ENCODE measurements at places on chromosomes 4 and X.

DNA sequence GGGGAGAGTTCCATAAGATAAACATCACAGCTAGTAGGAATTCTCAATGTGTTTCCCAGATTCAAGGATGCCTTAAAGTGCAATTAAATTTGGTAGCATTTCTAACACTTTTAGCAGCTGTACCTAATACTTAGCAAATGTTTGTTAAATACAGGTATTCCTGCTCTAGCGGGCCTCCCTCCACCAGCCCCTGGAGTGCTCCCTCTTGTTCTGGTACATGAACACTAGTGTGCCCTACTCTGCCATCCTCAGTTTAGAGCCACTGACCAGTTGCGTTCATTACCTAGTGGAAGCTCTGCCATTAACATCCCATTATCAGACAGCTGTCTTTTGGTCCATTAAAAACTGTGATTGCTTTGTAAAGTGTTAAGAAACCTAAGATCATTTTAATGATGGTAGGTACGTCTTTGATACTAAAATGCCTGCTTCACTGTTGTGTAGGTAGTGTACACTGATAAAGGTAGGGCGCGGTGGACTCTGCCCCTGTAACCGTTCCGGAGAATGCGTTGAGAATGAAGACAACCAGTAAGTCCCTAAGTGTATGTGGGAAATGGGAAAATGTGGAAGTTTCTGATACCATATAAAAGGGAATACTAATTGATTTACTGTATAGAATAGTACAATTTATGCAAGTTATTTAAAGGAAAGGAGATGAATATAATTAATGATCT is 21.7 kb downstream of the KIAA0232 start:
- no peak for DNase-seq

GRCh38 chr4:168487282-168488035 is 7.2 kb upstream of the DDX60L start:
- DNase-seq, result peak; percentile 95

DNA sequence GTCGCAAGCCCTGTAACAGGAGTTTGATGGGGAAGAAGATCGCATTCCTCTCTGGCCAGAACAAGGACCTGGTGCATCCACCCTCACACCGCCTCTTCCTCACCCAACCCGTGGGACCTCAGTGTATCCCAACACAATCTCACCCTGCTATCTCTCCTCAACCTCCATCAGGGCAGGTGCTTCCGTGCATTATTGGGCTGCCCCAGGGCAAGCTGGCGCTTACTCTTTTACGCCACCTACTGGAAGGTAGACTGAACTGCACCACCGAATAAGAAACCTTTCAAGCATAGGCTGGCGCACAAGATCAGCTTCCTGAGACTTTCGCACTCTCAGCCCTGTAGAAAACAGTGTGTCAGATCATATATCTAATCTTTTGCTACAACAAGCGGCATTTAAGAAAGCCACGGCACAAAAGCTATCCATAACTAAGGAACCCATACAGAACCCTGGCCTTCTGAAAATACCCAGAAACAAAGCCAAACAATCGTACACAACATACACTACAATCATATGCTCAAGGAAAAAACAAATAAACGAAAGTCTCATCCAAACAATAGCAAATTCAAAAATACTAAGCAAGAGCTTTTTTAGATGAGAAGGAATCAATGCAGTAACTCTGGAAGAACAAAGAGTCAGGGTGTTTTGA is 209.3 kb downstream of the UGT8 start:
- peak; percentile 56 for DNase-seq

DNA sequence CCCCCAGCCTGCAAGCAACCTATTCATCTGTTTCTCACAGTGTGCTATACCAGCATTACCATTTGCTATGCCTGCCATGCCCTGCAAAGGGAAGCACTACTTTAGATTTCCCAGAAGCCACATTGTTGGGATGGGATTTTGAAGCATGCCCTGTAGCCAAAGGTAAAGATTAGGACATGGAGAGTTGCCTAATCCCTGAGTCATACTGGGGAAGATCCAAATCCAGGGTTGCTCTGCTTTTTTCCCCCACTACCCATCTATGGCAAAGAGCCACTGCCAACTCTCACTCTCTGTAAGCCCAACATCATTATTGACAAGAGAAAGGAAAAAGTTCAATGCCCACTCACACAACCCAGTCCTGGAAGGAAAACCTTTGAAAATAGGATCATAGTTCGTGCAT is 36.7 kb upstream of the TMEM164 start:
- peak; percentile 53 for DNase-seq

- DNase-seq, result peak; percentile 53
These were observed 160.1 kb downstream of the EFHC2 start for GRCh38 chrX:44183329-44183728.

DNA sequence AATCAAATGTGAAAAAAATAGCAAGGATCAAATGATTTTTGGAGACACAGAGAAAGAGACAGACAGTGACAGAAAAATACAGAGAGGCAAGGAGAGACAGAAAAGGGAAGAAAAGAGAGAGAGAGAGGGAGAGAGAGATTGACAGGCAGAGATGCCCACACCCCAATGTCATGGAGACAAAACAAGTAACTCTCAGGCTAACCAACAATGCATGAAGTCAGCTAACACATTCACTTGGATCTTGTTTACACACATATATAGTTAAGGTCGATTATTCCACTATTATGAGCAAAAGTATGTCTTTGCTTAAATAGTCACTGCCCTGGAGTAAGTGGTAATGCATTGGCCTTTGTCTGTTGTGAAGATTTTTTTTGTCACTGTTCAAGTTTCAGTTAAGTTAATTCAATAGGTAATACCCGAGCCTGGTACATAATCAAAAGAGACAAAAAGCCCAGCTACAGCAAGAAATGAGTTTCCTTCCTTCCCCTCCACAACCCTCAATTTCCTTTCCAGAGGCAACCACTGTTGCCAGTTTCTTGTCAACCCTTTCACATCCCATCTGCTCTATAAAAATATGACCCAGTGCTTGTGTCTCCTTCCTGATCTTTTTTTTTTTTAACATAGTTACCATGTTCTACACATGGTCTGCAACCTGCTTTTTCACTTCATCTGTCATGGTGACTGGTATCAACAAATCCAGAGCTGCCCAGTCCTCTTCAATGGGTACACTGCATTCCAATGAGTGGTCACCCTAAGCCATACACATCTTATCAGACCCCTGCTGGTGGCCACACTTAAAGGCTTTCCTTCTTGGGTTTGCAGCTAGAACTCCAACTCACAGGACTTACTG is 52.1 kb downstream of the PROM1 start:
- DNase-seq, result no peak

GRCh38 chrX:140317462-140317861 is 187.4 kb downstream of the SOX3 start:
- no peak for DNase-seq

- no peak for DNase-seq
These were observed 83.2 kb downstream of the SHROOM3 start for GRCh38 chr4:76518241-76518640.

- DNase-seq, result peak; percentile 53
These were observed 83.8 kb downstream of the CCKAR start for GRCh38 chr4:26406346-26406975.

DNA sequence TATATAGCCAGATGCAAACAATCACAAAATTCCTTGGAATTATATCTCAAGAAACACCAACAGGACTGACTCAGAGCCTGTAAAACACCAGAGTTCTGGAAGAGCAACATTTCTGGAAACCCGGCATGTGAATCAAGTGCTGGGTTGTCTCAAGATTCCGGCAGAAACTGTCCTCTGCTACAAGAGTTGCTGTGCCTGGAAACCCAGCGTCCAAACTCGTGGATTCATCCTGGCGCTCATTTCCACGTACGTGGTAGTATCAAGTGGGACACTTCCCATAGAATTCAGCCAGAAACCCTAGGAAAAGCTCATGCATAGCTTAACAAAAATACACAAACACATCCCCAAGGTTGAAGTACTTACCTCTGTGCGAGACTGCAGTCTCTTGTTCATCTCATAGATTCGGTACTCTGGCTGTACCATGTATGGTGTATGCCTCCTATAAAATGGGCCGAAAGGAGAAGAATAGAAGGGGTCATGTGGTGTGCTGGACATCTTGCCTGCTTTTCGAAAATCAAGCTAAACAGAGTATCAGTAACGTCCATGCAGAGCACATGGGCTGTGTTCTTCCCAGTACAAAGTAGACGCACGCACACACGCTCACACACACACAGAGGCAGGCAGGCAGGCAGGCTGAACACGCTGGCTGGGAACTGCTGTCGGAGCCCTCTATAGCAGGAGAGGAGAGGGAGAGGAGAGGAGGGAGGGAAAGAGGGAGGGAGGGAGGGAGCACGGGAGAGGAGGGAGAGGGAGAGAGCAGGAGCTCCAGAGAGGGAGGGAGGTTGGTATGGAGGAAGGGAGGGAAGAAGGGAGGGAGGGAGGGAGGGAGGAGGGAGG is at the start of gene LDB2:
TSS of gene LDB2 (minus strand) at position 655 of the 837 bp plus-strand sequence.
- DNase-seq, result no peak

- DNase-seq, result no peak
These were observed 359.1 kb downstream of the SPRY1 start for GRCh38 chr4:123755655-123756054.

GRCh38 chr4:83392562-83392961 is 57.9 kb upstream of the HPSE start:
- DNase-seq, result no peak

- peak; percentile 72 for DNase-seq
These were observed at the start of gene CCNB3 for GRCh38 chrX:50204364-50204899. Gene CCNB3, plus strand, starts transcription at chrX:50204765. Its CDS starts 80,399 bp downstream, at chrX:50285164.

DNA sequence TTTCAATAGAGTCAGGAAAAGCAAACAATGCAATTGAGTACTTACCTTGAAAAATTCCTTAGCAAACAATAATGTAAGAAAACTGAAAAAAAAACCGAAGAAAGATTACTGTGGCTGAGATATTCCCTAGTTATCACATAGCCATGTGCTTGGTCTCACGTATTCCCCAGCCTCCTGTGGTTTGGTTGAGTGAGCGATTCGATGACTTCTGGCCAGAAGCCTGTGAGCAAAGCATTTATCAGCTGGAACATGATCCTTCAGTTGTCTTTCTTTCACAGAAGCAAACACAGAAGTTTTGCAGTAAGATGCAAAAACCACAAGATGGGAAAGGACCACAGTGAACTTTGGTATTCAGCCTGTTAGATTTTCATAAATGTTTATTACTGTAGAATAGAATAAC is 1754.3 kb upstream of the AGA start:
- peak; percentile 9 for DNase-seq

DNA sequence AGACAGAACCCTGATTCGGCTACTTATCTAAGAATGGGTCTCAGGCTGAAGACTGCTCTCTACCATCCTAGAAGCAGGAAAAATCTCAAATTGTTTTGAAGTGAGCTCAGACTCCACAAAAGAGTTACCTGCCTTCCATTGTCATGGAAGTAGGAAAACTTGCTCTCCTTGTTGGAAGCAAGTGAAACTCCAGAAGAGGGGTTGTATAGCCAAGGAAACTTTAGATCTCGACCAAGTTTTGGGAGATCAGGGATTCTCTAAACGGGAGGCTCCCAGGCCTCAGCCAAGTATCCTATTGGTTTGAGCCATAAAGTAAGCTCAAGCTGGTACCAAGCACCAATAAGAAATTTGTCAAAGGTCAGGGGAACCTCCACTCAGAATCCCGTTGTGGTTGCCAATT is 9.2 kb upstream of the FHDC1 start:
- DNase-seq, result no peak

DNA sequence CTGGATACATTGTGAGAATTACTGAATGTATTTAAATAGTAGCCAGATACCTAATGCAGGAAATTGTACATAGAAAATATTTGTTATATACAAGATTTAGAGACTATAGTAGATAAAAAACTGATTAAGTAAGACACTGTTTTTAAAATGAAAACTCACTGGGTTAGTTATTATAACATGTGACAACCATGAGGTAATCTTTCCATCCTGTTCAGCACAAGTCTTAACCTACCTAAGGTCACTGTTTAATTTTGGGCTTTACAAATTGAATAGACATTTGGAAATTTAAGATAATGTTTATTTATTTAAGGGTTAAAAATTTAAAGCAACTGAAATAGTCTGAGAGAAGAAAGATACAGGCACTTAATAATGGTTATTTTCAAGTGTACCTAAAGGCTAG is 102.1 kb downstream of the STIM2 start:
- DNase-seq, result no peak

GRCh38 chr4:142331646-142332045 is 514.5 kb downstream of the INPP4B start:
- no peak for DNase-seq

- no peak for DNase-seq
These were observed 164.3 kb upstream of the MAMLD1 start for GRCh38 chrX:150198776-150199175.

- no peak for DNase-seq
These were observed 50.0 kb downstream of the GALNT7 start for GRCh38 chr4:173218411-173219125.

GRCh38 chr4:96894621-96895020 is 1054.7 kb downstream of the PDHA2 start:
- no peak for DNase-seq

DNA sequence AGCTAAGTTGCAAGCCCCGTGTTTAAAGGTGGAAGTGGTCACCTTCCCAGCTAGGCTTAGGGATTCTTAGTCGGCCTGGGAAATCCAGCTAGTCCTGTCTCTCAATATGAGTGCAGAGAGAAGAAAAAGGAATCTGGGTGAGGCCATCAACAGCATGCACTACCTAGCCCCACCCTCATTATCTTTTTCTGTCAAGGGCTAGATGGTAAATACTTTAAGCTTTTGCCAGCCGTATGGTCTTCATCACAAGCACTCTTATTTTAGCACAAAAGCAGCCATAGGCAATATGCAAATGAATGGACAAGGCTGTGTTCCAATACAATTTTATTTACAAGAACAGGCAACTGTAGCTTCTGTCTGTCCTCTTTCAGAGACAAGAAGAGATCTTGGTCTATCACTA is 282.9 kb downstream of the ZNF674 start:
- peak; percentile 44 for DNase-seq

DNA sequence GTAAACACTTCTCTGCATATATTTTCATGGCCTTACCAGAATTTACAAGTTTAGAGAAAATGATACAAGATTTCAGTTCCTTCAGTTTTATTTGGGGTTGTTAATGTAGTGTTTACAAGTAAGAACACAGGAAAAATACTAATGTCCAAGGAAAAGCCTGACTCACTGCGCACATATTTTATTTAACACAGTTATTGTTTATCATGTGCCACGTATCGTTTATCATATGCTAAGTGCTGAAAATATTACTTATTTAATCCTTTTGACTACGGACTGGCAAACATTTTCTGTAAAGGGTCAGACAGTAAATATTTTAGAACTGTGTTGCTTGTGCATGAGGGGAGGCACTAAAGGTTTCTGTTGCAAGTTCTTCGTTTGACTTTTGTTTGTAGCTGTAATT is 794 bp downstream of the HSD17B13 start:
- DNase-seq, result no peak

DNA sequence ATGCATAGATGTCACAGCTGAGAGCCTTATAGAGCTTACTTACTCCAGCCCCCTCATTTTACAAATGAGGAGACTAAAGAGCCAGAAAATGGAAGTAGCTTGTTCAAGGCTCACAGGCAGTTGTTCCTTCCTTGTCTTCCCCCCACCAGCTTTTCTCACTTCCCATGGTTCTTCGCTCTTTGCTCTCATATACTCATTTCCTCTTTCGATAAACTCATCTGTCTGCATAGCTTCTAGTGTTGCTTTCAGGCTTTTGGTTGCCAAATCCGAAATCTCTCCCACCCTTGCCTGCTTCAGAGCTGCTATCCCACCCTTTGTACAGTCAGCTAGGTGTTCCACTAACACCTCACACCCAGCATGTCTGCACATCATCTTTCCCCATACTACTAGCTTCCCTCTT is 25.0 kb upstream of the GJB1 start:
- no peak for DNase-seq

Measured in epithelial cell of esophagus (primary cell).